ENCODE measurements at places on chromosomes 13 and 19.

- DNase-seq = no peak
Observed at GRCh38 chr13:42177189-42177588, 94.8 kb upstream of the AKAP11 start.

- no peak for DNase-seq
Observed at GRCh38 chr19:48498595-48499311, 12.9 kb downstream of the LMTK3 start.

DNA sequence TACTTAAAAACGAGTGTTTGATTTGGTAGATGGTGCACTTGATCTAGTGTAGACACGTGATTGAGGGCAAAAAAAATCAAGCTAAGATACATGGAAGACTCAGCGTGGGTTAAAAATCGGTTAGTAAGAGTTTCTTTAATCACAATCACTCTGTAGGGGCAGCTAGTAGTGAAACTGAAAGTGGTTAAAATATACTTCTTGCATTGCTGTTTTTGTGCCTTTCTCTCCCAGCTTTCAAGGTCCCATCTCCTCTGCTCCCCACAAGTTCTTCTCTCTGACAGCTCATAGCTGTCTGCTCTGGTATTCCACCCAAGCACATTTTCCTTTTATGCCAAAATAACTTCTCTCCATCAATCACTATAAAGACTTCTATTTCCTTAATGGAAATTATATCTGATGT lies 1089.7 kb downstream of the EFNB2 start:
- no peak for DNase-seq

GRCh38 chr19:12580180-12580694 lies 29.0 kb upstream of the ZNF564 start:
- DNase-seq = no peak

DNA sequence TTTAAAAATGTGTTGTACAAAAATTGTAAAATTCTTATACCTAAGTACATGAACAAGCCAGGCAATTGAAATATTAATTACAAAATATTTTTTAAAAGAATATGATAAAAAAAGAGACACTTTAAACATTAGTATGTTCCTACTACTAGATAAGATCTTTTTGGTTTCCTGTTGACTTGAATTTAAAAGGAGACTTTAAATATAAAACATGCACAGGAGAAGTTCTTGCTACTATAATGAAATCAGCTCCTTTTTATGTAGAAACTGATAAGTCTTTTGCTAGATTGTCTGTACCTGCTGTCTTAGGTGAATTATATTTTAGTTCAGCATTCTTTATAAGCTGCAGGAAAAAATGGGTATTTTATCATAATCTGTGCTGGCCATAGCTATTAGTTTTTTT lies 140.2 kb downstream of the TNFSF13B start:
- DNase-seq = no peak

- DNase-seq = no peak
Observed at GRCh38 chr13:40026741-40027140, 371.3 kb downstream of the COG6 start.

DNA sequence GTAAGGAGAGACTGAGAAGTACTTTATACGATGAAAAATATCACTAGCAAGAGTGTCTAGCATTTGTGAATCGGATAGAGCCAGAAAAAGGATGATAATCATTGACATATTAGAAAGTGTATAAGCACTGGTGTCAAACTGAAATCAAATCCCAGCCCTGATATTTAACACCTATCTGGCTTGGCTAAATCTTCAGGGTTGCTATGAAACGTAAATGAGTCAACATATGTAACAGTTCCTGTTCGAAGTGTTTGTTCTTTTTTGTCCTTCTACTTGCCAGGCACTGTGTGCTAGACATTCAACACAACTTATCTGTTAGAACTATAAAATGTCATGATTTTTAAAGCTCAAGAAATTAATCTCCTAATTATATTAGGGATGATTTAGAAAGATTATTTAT lies 40.8 kb downstream of the SERPINE3 start:
- DNase-seq = no peak

DNA sequence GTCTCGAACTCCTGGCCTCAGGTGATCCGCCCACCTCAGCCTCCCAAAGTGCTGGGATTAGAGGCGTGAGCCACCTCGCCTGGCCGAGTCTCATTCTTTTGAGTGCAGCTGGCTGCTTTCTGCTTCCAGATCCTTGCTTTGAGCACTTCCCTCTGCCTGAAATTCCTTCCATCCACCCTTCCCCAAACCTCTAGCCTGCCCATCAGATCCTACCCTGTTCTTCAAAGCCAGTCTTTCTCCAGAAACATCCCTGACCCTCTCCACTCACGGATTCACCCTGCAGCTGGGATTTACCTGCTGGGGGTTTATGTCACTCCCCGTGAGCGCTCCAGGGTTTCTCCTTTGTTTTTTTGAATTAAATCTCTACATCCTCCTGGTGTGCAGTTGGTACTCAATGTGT lies 13.1 kb upstream of the NPAS1 start:
- no peak for DNase-seq

GRCh38 chr13:52851137-52851962 lies 2.9 kb upstream of the PCDH8 start:
- DNase-seq = no peak

- DNase-seq = no peak
Observed at GRCh38 chr13:69755101-69755500, 352.5 kb upstream of the ATXN8OS start.

All from activated CD4-positive, CD25-positive, alpha-beta regulatory T cell treated with anti-CD3 and anti-CD28 coated beads, Interleukin-2, amount 50 U/mL, for 16 hours (primary cell).